ENCODE measurements at places on chromosomes 4 and X. TPM values are rescaled to one million over a fixed set of nuclear protein-coding genes. Genes with fewer than 3 reads are reported as not detected.

Gene NHS
- not detected for total RNA-seq

Gene SPANXA1
- total RNA-seq, result not detected

Gene UGT2B17
- total RNA-seq, result 0.52 TPM

Gene CT45A1
- not detected for total RNA-seq

Gene LNX1
- total RNA-seq, result not detected

Gene SRPX
- 0.83 TPM for total RNA-seq

Gene CT45A5
- not detected for total RNA-seq

Gene SOX3
- not detected for total RNA-seq

Gene PRKX
- total RNA-seq, result 52.5 TPM

Gene HS3ST1
- 5.4 TPM for total RNA-seq

Gene CXCL8
- total RNA-seq, result 0.32 TPM

Gene RIPPLY1
- total RNA-seq, result not detected
